ENCODE measurements at places on chromosomes 5 and 9.
A peak's percentile ranks its signal among the peaks of the same experiment; 100 is the strongest.

DNA sequence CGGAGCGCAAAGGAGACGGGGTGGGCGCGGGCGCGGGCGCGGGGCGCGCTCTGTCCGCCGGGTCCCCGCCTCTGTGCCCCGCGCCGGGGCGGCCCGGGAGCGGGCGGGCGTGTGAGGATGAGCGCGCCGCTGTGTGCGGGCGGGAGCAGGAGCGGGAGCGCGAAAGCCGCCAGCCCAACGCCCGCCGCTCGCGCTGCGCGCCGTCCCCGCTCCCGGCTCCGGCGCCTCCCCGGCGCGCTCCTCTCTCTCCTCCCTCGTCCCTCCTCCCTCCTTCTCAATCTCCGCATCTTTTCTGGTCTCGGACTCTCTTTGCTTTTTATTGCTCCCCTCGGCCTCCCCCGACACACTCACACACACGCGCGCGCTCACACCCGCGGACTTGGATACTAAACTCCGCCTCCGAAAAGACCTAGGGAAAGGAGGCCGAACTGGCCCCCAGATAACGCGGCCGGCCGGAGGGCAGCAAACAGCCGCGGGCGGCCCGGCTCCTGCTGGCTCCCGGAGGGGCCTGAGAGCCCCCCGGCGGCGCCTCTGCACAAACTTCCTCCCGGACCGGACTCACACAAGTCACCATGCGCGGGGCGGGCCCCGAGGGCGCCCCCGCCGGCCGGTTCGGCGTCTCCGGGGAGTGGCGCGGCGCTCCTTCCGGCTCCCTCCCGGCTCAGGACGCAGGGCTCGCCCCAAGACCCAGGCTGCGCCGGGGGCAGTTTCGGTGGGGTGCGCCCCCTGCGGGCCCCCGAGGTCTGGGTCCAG, at the start of gene FIBCD1:
TSS of gene FIBCD1 (minus strand) at position 596 of the 753 bp plus-strand sequence. CDS start 640 bp downstream, outside the sequence.
- no peak for DNase-seq

GRCh38 chr5:121489972-121490371, 361.7 kb upstream of the FTMT start:
- DNase-seq: no peak

DNA sequence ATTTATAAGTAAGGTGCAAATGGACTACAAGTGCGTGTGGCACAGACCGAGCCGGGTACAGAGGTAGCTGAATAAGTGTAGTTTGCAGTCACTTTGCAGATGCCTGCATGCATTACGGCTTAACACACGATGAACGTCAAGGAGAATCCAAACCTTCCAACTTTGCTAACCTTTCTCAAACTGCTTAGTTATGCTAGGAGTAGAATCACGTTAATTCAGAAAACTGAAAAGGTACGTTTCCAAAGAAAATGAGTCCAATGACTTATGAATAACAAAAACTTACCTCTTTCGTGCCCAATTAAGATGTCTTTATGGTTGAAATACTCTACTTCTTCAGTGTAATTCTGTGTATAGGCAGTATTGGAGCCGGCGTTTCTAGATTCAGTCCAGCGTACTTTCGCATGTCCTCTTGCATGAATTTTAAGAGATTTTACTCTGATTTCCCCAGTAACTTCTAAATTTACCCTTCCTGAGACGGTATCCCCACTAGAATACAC, 539 bp downstream of the ARRDC3 start:
- no peak for DNase-seq

GRCh38 chr9:5510360-5510931, at the start of gene PDCD1LG2:
TSS of gene PDCD1LG2 (plus strand) at chr9:5510531. CDS start at chr9:5522547, 12,016 bp downstream.
- DNase-seq: no peak

- DNase-seq: no peak
Observed at GRCh38 chr9:116555556-116556155, 131.4 kb upstream of the TRIM32 start.

DNA sequence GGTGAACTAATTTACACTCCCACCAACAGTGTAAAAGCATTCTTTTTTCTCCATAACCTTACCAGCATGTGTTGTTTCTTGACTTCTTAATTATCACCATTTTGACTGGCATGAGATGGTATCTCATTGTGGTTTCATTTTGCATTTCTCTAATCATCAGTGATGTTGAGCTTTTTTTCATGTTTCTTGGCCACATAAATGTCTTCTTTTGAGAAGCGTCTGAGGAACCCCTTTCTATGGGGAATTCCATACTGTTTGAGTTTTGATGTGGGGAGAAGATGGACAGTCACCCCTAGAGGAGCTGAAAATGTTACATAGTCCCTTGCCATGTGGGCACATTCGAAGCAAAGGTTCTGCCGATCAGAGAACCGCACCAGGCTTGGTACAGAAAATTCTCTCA, 207.0 kb upstream of the SLC30A5 start:
- DNase-seq: no peak

DNA sequence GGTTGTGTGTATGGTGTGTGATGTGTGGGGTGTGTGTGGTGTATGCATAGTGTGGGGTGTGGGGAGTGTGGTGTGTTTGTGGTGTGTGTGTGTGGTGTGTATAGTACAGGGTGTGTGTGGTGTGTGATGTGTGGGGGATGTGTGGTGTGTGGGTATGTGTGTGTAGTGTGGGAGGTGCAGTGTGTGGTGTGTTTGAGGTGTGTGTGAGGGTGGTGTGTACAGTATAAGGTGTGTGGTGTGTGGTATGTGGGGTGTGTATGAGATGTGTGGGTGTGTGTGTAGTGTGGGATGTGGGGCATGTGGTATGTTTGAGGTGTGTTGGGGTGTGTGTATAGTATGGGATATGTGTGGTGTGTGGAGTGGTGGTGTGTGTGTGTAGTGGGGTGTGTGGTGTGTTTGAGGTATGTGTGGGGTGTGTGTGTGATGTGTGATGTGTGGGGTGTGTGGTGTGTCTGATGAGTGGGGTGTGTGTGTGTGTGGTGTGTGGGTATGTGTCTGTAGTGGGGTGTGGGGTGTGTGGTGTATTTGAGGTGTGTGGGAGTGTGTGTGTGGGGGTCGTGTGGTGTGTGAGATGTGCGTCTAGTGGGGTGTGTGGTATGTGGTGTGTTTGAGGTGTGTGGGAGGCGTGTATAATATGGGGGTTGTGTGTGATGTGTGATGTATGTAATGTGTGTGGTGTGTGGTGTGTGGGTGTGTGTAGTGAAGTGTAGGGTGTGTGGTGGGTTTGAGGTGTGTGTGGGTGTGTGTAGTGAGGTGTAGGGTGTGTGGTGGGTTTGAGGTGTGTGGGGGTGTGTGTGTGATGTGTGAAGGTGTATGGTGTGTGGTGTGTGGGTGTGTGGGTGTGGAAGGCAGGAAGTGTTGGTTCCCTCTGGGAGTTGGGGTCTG, 8.6 kb downstream of the ECSCR start:
- DNase-seq: no peak

DNA sequence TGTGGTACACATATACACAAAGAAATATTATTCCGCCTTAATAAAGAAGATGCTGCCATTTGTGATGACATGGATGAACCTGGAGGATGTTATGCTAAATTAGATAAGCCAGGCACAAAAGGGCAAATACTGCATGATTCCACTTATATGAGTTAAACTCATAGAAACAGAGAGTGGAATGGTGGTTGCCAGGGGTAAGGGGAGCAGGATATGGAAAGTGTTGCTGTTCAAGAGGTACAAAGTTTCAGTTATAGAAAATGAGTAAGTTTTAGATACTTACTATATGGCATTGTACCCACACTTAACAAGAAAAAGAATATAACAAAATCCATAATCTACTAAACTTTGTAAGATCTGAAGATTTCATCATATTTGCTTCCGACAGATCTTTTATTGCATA, 252.2 kb downstream of the SYK start:
- DNase-seq: no peak

GRCh38 chr9:98811051-98811650, 3.7 kb downstream of the GALNT12 start:
- DNase-seq: no peak

DNA sequence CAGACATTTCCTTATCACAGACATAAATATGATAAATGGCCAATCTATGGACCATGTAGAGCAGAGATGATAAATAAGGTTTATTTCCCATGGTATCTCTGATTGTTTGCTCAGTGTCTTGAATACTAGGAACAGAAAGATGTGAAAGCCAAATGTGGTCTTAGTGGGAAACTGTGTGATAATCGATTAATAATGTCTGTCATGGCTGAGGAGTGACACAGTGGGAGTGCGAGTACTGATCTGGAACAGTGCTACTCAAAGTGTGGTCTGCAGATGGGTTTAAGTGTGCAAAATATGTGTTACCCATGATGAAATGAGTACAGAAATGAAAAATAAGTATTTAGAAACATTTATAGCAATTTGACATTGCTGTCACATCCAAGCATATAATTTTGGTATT, 92.5 kb downstream of the PTTG1 start:
- DNase-seq: no peak

DNA sequence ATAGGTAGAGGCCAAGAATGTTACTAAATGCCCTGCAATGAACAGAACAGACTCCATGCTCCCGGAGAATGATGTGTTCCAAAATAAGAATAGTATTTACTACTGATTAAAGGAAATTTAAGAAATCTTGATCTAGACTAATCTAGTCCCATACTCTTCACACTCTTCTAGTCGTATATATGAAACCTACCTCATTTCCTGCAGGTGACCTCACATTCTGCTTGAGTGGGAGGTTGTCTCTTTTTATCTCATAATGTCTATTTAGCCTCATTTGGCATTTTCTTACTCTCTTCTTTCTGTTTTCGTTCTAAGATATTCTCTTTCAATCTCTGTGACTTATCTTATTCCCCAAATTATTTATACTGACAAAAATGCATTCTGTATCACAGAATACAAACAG, 9.2 kb upstream of the SHOC1 start:
- DNase-seq: no peak

DNA sequence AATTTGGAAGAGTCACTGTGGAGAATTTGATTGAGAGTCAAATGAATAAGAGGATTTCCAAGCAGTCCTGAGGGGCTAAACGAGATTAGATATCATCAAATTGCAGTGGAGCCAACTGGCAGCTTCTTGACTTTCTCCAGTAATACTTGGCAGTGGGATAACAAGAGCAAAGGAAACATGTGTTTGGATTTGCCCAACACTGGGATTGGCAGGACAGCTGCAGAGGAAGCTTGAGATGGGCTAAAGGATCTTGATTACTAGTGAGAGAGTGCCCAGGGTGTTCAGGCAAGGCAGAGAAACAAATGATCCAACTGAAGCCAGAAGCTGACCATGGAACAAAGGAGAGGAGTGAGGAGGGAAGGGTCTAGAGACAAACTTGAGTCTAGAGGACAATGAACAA, 356.0 kb upstream of the ISL1 start:
- no peak for DNase-seq

DNA sequence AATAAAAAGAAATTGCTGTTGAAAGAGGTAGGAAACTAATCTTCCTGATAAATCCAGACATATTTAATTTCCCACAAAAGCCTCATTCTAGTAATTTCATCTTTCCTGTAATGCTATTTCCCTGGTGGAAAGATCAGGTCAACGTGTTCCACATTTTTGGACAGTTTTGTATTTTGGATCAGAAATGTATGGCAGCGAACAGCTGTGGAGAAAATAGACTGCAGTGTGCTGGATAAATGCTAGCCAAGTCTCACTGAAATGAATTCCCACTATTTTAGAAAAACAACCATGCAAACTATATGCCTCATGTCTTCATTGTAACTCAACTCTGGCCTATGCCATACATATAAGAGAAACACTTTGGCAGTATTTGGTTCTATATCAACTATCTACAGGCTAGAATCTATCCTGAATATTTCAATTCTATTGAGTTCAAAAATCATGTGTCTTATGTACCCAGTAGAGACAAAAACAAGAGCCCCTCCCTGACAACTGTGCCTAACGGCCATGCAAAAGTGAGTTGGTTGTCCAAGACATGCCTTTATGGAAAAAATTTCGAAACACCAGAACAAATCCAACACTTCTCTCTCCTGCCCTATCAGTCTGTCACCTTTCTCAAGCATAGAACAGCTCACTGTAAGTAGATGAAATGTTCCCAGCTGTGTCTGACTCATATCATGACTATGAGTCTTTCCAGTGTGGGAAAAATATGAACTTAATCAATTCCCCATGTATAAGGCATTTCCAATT, 191.3 kb upstream of the NREP start:
- DNase-seq: no peak

GRCh38 chr5:143355710-143356109, 47.8 kb downstream of the NR3C1 start:
- peak; percentile 18 for DNase-seq

- DNase-seq: no peak
Observed at GRCh38 chr9:18216376-18216775, 257.6 kb upstream of the ADAMTSL1 start.

DNA sequence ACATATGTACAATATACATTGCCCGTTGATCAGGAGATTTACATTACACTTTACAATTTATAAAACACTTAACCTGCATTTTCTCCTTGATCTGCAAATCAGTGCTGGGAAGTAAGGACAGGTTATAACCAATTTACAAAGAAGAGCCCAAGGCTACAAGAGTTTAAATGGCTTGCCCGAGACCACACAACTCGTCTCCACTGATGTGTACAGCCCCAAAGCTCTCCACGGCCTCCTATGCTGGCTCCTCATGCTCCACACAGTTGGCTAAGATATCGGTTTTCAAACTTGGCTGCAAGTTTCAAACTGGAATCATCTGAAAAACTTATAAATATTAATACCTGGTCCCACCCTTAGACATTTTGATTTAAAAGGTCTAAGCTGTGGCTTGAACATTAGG, 10.3 kb downstream of the ACTL7B start:
- no peak for DNase-seq

DNA sequence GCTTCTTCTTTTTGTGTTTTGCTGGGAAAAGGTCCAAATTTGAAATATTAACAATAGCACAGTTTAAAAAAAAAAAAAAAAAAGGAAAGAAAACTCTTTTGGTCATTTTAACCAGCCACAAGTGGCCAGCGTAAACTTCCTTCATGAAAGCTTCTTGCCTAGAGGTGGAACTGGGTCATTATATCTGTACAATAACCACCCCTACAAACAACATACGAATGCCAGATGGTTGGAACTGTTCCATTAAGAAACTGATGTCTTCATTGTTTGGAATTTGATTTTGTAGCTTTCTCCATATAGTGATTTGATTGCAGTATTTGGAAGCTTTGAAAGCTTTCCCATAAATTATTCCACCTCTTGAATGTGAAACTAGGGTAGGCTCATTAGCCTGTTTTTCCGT, 18.3 kb upstream of the LPAR1 start:
- DNase-seq: no peak
